ENCODE measurements at places on chromosomes 1 and 21. TPM values are rescaled to one million over a fixed set of nuclear protein-coding genes. Genes with fewer than 3 reads are reported as not detected.

Gene PIK3R3
- polyA plus RNA-seq: 5.3 TPM

Gene PSMD4
- 314 TPM for polyA plus RNA-seq

Gene TNFRSF9
- 0.43 TPM for polyA plus RNA-seq

Gene S1PR1
- 15.6 TPM for polyA plus RNA-seq

Gene INAVA
- 0.07 TPM for polyA plus RNA-seq

Gene C4BPA
- not detected for polyA plus RNA-seq

Gene ANGEL2
- 10.6 TPM for polyA plus RNA-seq

Gene CLDN17
- polyA plus RNA-seq: not detected

Gene CD52
- 1.6 TPM for polyA plus RNA-seq

Gene CFHR5
- polyA plus RNA-seq: not detected

Gene COL6A1
- polyA plus RNA-seq: 1,578 TPM

Gene SEMA4A
- polyA plus RNA-seq: 0.86 TPM

Gene MYOG
- polyA plus RNA-seq: not detected
